CD4-positive, alpha-beta memory T cell (primary cell): ENCODE measurements at places on chromosomes 4 and X. TPM values are rescaled to one million over a fixed set of nuclear protein-coding genes. Genes with fewer than 3 reads are reported as not detected.

The MTTP gene
- total RNA-seq, result 0.67 TPM

The PTPN13 gene
- 7.8 TPM for total RNA-seq

The PHOX2B gene
- not detected for total RNA-seq

The SHROOM4 gene
- total RNA-seq, result not detected

The ZXDB gene
- 14.9 TPM for total RNA-seq

The XAGE1A gene
- total RNA-seq, result not detected

The SHISA3 gene
- total RNA-seq, result not detected

The NLGN4X gene
- total RNA-seq, result not detected

The MORC4 gene
- 12.4 TPM for total RNA-seq

The SMIM31 gene
- total RNA-seq, result not detected

The ARL9 gene
- total RNA-seq, result 0.35 TPM

DNA sequence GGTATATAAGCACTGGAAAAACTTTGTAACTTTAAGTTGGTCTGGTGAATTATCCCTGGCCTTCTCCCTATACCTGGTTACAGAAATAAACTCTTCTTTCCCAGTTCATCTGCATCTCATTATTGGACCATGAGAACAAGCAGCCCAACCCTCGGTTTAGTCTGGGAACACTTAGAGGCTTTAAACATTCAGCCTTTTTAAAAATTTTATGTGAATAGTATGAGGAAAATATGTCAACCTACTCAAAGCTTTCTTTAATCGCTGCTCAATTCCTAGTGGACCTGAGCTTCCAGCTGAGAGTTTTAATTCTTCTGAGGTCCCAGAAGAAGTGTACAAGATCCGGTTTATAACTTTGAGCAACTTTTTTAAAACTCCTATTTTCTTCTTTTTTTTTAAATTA is 358.6 kb upstream of the NOCT start:
- no peak for DNase-seq

- no peak for DNase-seq
Observed at GRCh38 chr4:173370130-173370476, 651 bp upstream of the SAP30 start.

GRCh38 chr4:75714011-75714410 is 10.4 kb upstream of the USO1 start:
- DNase-seq, result no peak

DNA sequence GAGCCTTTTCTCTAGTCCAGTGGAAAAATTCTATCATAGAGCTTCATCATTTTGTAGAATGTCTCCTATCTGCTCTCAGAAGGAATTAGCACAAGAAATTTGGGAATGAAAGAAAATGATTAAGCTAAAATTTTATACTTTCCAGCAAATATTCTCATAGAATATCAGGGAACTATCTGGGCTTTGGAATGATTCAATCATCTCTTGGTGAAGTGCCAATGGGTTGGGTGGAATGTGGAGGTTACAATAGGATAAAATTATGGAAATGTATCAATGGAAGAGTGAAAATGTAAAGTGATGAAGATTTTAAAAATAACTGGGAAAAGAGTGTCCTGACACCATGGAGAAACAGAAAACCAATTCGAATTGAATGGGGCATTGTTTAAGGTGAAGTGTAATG is 119.0 kb upstream of the MID1 start:
- DNase-seq, result no peak

DNA sequence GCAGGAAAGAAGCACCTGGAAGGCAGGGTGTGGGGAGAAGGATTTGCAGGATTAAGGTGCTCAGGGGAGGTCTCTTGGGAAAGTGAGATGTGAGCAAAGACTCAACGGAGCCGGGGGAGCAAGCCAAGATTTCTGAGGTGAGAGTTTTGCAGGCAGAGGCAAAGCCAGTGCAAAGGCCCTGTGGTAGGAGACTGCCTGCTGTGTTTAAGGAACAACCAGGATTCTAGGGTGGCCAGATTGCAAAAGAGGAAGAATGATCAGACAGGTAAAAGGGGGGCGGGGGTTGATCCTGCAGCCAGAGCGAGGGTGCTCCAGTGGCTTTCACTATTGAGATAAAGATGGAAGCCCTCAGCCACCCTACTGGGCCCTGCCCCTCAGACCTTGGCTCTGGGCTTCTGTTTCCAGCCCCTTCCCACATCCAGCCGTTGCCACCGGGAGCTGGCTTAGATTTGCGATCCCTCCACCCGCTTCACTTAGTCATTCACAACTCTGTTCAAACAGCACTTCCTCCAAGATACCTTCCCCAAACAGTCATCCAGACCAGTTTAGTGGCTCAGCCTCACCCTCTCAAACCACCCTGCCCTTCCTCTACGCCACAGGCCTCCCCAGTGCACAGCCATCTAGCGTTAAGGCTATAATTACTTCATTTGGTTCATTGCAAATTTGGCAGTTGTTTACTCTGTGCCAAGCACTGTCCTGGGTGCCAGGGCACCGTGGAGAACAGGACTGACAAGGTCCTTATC is 23.3 kb upstream of the BCOR start:
- DNase-seq, result no peak

DNA sequence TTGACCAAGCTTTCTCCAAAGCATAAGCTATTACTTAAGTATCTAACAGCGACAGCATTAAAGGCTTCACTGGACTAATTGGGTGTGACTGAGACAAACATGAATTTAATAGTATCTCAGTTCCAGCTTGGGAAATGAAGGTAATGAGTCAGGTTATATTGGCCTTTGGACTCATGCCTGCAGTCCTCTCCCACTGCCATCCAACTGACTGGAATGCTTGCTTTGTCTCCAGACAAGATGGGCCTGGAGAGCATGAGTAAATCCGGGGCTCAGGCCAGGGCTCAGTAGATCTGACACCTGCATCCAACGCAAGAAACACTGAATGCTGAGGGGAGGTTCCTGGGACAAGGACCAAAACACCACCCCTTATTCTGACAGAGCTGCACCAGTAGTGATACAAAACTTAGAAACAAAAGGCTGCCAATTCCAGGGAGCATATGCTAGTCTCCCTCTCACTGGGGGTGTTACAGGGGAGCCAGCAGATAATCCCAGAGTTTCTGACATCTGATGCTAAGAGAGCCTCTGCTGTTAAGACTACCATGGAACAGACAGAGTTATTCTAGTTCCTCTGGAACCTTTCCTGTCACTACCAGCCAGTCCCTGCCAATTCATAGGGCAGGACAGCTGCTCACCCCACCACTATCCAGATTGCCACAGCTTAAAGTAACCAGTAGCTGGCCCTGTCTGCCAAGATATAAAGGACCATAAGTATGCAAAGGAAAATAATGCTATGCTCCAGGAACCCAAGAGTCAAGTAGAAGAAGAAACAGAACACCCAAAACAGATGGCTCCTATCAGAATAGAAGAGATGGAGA is 293.8 kb downstream of the IQCM start:
- no peak for DNase-seq

- DNase-seq, result no peak
Observed at GRCh38 chr4:29131304-29131703, 1588.9 kb upstream of the PCDH7 start.

DNA sequence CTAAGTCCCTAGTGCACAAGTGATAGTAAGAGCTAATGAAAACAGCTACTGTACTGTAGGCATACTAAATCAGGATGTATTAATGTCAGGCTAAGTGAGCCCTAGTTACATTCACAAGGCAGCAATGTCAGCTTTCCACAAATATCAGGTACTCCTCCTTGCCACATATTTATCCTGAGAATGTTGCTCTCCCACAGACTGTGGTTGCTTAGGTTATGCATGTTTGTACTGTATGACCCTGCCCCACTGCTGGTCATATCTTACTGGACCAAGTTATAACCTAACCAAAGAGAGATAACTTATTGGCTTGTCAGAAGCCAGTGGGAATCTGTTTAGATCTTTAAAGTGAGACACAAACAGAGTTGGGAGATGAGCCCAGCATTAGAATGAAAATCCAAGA is 241.0 kb downstream of the SLC39A8 start:
- no peak for DNase-seq

GRCh38 chr4:163263606-163264005 is 68.8 kb downstream of the NPY1R start:
- DNase-seq, result no peak

DNA sequence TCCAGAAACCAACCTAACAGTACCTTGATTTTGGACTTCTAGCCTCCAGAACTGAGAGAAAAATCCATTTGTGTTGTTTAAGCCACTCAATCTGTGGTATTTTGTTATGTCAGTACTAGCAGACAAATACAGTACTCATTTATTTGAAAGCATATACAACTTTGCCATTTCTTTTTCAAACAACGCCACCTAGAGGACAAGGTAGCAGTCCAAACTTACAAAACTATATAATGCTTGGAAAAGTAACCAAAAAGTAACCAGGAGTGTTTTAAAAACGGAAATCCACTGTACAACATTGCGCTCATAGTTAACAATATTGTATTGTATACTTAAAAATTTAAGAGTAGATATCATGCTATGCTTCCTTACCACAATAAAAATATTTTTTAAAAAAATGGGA is 37.0 kb upstream of the FGF13 start:
- DNase-seq, result no peak

DNA sequence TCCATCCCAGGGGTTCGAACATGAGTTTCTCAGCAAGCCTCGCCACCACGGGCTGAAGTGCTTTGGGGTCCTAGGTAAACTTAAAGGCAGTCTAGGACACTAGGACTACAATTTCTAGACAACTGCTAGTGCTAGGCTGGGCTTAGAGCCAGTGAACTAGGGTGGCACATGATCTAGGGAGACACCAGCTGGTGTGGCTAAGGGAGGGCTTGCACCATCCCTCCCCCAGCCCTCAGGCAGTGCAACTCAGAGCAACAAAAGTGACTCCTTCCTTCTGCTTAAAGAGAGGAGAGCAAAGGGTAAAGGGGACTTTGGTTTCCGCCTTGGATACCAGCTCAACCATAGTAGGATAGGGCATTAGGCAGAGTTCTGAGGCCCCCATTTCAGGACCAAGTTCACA is 162.5 kb upstream of the AFF2 start:
- no peak for DNase-seq

DNA sequence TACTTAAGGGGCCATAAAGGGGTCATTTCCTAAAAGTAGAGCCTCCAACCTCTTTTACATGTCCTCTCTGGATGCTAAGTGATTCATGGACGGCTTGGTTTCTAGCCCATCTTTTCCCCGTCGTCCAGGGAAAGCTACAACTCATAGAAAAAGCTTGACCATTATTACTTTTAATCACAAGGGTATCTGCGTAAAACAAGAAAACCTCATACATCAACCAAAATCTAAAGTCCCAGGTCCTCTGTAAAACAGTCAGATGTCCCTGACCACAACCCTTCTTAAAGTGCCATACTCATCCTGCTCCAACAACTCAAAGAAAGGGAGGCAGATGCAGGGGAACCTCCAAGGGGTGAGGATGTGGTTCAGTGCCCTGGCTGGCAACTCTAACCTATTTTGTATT is 29.6 kb downstream of the ADGRA3 start:
- DNase-seq, result no peak

GRCh38 chr4:83356899-83357661 is 22.4 kb upstream of the HPSE start:
- no peak for DNase-seq

DNA sequence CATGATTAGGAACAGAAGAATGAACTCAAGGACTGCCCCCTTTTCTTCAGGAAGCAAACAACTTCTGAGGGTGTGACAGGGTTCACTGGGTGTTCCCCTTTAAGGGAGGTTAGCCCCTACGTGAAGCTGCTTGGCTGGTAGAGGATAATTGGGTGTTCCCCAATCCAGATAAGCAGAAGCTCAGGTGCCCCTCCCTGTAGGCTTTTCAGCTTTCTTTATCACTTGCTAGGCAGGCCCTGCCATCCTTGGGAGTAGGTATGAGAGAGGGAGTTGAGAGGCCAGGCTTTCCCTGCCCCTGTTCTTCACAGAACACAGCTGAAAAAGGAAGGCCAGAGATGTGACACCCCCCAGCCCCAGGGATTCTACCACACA is 44.2 kb downstream of the RTL9 start:
- DNase-seq, result no peak

DNA sequence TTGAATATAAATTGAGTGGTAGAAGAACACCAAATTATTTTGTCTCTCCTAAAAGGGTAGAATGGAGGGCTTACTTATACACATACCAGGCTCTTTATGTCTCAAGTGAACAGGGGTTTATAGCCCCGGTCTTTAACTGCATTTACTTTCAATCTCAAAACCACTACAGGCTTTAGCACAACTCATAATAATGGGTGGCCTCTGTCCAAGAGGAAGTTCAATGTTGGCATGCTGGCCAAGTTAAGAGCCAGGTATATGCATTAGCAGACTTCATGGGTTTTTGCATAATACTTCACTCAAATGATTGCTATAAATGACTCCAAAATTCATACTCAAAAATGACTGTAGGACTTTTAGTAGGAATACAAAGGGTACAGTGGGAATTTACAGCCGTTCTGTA is 118.5 kb upstream of the OTUD4 start:
- no peak for DNase-seq

DNA sequence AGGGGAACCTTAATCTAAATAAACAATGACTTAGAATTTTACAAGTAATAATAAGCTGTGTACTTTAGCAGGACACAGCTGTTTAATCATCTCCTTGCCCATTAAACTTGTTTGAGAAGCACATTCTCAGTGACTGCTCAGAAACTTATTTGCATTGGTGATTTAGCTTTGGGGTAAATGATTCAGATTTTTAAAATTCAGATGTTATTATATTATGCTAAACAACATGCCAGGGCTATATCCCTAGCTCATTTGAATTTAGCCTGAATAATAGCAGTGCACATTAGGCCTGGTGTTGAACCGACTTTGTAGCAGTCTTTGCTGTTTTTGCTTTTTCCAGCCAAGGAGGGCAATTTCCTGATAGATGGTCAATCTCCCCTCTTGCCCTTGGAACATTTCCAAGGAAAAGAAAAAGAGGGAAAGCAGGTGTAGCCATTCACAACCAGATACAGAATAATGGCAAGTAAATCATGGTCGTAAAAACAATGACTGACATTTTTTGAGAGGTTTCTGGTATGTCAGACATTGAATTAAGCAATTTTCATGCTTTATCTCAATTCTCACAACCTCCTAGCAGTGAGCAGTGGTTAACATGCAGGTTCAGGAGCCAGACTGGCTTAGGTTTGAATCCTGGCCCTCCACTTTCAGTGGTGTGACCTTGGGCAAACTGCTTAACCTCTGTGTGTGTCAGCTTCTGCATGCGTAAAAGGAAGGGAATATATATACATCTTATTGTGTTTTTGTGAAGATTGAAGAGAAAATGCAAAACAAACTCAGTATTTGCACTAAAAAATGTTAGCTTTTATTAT is 16.8 kb downstream of the ARHGEF38 start:
- no peak for DNase-seq

GRCh38 chrX:46791927-46792809 is 33.2 kb upstream of the SLC9A7 start:
- DNase-seq, result peak; percentile 3

- no peak for DNase-seq
Observed at GRCh38 chr4:73477176-73477575, 4.4 kb upstream of the AFM start.

- DNase-seq, result no peak
Observed at GRCh38 chr4:75637176-75637575, 6.8 kb upstream of the CDKL2 start.
